ENCODE measurements at places on chromosomes 1 and 21. TPM values are rescaled to one million over a fixed set of nuclear protein-coding genes. Genes with fewer than 3 reads are reported as not detected.

GRCh38 chr1:243378669-243379068, 122.8 kb downstream of the SDCCAG8 start:
- DNase-seq: no peak

GRCh38 chr21:21101911-21102310, 103.7 kb downstream of the NCAM2 start:
- peak; percentile 50 for DNase-seq

GRCh38 chr1:179190861-179191260, 38.6 kb downstream of the ABL2 start:
- DNase-seq: peak; percentile 15

DNA sequence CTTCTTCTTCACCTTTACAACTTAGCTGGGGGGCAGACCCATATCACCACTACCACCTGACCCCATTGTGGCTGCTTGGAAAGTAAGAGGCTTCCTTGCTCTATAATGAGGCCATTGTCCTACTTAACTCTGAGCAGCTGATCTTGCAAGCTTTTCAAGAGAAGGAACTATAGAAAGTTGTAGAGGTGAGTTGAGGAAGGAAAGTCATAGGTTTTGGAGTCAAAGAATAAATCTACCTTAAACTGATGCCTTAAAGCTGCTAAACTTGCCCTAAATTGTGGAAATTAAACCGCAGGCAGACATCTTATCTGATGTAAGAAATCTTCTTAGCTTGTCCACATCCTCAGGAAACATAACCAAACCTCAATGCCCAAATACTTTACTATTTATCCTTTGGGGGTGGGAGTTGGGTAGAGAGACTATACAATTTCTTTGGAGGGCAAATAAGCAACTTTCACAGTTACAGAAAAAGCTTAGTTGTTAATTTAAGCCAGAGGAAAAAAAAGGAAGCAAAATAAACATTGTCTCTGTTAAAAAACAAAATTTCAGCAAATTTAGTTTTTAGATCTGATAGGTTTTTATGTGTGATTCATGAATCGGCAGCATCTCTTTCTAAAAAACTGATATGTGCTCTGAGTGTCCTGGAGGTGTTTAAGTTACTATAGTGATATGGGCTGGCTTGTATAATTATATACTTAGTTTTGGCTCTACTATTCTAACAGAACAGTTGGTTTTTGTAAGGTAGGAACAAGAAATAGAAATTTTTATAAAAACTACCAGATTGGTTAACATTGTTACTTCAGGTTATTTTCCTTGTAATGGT, 4.7 kb downstream of the IL23R start:
- DNase-seq: no peak

Gene TEDDM1
- total RNA-seq: not detected

Gene BACE2
- total RNA-seq: 33.5 TPM

Gene SPATA45
- 4.7 TPM for total RNA-seq
